Kidney capillary endothelial cell (primary cell): ENCODE measurements at places on chromosomes 4 and X.
A peak's percentile ranks its signal among the peaks of the same experiment; 100 is the strongest.

DNA sequence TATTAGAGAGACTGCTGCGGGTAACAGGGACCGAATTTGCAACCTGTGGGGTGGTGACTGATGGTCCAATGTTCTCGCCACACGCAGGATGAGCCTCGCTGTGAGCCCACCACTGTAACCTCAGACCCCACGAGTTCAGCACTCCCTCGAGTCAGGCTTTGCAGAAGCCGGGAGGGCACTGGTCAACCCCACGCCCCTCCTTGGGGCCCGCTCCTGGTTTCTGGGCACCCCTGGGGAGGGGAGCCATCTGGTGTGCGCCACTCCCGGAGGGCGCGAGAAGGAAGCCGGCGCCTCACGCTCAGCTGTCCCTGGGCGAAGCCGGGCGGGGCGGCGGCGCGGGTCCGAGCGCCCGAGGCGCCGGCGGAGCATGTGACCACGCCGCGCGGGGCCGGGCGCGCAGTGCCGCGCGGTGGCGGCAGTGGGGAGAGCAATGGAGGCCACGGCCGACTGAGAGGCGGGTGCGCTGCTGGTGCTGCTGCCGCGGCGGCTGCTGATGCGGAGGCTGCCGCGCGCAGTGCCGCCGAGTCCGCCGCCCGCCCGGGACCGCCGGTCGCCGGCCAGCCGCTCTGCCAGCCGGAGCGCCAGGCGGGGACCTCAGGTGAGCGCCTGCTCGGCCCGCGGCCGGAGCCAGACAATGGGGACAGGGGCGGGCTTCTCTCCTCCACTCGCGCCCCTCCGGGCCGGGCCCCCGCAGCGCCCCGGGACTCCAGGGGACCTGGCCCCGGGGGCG lies 100.1 kb downstream of the CEP135 start:
- DNase-seq = peak; percentile 60

GRCh38 chr4:182848685-182849084 lies 68.5 kb downstream of the DCTD start:
- DNase-seq = no peak

DNA sequence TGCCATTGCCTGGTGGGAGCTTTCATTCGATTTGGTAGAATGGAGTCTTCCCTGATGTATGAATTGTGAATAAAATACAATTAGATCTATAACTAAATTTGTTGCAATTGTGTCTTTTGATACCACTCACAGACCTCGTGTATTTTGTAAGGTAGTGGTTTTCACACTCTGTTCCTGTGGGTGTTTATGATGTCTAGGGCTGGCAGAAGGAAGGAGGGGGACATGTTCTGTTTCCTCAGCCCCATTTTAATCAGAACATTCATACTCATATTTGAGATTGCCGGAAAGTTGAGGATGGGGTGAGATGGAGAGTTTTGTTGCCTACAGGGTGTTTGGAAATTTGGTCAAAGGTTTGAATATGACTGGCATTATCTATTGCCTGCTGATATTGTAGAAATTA lies 42.9 kb downstream of the PTTG2 start:
- no peak for DNase-seq

- no peak for DNase-seq
These were observed 239.0 kb upstream of the JADE1 start for GRCh38 chr4:128570387-128570975.

DNA sequence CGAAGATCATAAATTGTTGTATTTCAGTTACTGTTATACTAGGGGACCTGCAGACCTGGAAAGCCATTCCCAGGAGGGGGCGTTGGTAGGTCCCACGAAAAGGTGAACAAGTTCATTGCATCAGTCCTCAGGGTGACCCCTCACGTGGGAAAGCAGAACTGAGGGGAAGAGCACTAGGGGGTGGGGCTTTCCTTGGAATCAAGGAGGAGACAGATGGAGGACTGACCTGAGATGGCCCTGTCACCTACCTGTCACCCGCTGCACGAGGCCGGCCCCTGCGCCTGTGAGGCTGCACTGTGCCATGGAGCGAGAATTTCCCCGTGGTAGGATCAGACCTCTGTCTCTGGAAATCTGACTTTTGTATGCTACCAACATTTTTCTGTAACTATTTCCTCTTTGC lies 41.8 kb upstream of the CLDN24 start:
- no peak for DNase-seq

DNA sequence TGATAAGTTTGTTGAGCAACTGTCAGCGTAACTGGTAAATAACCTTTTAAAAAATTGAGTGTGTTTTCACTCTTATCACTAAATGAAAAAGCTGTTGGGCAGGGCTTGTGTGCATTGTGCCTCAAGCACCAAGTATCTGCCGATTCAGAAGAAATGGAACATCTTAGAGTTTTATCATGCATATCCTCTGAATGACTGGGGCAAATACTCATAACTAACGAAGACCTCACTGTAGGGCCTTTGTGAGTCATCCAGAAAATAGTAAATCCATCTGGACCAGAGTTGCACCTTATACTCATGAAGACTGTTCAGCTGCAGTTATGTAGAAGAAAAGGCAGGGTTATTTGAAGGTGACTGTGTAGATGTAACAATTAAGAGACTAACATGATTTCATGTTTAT lies 222.1 kb downstream of the CAMK2D start:
- DNase-seq = no peak

DNA sequence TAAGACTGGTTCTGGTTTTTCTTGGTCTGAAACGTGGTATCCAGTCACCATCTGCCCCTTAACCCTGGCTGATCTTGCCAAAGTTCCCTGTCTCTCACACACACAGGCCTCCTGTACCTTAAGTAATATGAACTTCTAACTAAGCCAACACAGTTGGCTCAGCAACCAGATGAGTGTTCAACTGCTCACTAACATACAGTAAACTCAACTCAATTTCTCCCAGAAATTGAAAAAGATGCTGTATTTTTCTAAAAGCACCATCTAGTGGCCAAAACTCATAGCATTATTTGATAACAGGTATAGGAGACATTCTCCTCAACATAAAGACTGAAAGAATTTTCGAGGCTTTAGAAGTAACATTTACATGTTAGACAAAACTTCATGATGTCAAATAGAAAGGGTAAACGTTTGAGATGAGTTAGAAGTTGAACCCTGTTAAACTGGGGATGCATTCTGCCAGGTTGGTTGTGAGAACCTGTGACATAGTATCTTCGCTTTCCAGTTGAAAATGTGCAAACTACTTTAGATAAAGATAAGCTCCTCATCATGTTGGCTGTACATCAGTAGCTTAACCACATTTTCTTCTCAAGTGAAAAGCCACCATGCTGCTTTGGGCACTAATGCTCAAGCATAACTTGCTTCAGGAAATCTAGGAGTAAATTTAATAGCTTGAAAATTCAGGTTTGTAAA lies 31.2 kb downstream of the CCNI start:
- DNase-seq = peak; percentile 55

DNA sequence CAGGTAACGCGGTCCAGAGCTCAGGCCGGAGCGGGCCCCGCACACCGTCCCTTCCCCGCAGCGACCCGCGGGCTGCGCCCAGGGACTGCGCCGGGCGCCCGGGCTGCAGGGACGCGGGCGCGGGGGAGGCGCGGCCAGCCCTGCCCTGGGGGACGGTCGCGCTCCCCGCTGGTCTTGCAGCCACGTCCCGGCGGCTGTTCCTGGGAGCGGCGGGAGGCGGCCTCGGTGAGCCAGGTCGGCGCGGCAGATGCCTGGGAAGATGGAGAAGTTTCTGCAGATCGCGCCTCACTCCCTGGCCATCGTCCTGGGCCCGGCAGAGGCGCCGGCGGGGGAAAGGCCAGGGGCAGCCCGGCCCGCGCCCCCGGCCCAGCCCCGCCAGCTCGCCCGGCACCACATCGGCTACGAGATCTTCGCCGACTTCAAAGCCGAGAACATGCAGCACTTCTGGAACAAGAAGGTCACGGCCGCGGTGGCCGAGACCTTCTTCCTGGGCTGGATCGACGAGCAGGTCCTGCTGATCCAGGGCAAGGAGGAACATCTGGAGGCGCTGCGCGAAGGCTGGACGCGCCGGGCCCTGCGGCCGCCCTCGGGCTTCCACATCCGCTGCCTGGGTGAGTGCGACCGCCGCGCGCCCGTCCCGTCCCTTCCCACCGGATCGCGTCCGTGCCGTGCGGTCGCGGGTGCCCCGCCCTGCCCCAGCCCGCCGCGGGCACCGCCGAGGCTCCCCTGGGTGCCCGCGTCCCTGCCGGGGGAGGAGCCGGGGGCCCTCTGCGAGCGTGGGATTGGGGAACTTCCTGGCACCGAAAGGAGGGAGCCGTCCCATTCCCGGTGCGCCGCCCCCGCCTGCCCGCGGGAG lies 107.4 kb upstream of the STOX2 start:
- DNase-seq = peak; percentile 23

DNA sequence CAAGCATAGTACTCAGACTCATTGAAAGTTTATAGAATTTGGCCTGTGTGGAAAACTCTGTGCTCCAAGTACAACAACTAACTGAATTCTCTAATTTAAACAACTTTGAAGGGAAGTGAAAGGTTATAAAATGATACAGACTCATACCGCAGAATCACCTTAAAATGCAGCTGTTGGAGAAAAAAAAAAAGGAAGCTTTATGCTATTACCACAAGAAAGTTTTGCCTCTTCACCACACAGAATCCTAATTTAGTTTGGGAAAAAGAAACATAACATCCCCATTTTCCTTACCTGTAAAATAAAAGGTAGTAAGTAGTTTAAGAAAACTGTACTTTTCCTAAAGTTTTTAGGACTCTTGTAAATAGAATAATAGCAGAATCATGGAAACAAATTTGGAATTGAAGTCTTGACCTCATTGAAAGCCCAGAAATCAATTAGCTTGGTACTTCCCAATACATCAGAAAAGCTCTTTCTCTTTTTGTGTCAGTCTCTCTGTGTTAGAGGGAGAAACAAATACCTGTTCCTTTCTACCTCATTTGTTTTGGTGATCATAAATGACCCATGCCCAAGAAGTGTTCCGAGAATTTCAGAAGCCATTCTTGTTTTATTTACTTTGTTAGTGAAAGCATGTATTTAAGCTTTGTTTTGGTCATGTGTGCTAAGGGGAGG lies 78.8 kb downstream of the NFKB1 start:
- no peak for DNase-seq

- no peak for DNase-seq
These were observed 136.5 kb downstream of the SH3KBP1 start for GRCh38 chrX:19750783-19751467.

DNA sequence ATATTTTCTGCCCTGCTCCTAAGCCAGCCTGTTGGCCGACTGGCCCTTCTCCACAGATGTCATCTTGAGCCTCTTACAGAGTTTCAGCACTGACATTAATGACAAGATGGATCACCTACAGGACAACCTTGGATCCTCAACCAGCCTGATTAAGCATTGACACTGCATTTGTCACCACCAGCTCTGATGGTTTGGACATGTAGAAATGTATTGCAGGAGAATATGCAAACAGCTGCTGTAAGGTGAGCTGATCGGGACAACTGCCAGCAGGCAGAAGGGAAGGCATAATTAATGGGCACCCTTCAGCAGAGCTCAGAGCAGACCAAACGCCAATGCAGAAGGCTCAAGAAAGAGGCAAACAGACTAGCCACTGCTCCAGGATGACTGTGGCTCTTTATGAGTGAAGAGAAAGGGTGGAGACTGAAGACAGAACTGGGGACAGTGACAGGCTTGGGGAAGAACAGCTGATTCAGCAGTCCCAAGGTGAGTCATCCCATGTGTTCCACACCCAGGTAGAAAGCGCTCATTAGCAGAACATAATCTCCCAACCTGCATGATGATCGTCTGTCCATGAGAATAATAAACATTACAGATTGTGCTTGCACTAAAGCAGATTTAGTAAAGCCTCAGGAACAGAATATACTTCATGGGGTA lies 6.7 kb downstream of the CORIN start:
- DNase-seq = no peak

DNA sequence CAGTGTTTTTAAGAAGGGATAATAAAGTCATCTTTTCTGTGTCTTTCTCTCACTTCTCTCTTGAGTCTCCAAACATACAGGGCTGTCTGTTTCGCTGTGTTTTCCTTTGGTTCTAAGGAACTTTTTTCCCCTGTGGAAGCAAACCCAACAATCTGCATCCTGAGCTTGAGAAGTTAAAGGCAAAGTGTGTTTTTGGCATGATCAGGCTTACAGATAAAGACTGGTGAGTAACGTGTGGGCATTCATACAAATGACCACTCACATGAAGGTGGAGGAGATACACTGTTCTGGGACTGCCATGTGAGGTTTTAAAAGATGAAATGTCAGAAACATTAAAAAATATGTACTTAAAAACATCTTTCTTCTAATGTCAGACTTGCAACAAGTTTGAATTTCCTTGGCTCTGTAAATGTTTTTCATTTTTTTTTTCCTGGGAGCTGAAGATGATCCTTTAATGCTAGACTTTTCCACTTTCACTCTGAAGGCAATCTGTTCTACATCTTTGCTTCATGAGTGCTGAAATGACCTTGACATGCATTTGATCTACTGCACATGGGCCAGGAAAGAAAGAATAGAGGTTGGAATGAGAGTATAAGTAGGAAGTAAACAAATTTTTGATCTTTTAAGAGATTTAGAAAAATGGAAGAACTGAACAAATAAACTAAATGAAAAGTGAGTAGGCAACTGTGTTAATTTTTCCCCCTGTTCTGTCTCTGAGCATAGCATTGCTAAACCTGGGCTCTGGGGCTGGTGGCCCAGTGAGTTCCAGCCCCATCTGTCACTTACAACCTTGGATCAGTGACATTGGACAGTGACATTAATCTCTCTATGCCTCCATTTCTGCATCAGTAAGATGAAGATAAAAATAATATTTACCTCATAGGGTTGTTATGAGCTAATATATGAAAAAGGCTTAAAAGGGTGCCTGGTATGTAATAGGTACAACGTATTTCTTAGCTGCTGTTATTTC lies 151.1 kb upstream of the TBC1D9 start:
- DNase-seq = no peak

- DNase-seq = no peak
These were observed 730 bp downstream of the VBP1 start for GRCh38 chrX:155216940-155217440.

DNA sequence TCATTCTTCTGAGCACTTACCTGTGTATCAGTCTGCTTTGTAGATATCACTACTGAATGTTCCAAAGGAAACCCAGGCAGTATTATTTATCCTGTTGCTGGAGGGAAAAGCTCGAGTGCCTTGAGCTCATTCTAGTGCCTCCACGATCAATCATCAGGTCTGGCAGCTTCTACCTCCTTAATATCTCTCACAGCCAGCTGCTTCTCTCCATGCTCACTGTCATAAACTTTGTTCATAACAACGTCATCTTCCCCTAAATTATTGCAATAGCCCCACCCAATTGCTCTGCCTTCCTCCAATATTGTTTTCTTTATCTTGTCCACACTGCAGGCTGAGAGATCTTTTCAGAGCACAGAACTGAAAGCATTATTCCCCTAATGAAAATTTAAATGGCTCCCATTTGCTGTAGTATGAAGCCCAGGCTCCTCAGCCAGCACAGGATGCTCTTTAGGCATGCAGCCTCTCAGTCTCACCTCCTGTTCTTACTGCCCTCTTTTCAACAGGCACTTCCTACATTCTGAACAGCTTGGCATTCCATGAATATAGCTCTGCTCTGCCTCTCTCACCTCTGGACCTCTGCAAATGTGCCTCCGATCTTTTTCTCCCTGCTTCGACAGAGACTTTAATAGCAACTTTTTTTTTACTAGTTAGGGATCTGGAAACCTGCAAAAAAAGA lies 504.2 kb upstream of the IGFBP7 start:
- DNase-seq = no peak

GRCh38 chr4:182188622-182189021 lies 54.6 kb upstream of the TENM3 start:
- no peak for DNase-seq

GRCh38 chr4:53011259-53011905 lies 149.3 kb downstream of the RASL11B start:
- no peak for DNase-seq
